Osteoblast (primary cell): ENCODE measurements at places on chromosomes 12 and 14. TPM values are rescaled to one million over a fixed set of nuclear protein-coding genes. Genes with fewer than 3 reads are reported as not detected.

Gene SMCO2
- total RNA-seq: 0.72 and 0.88 TPM in 2 replicates

Gene DBX2
- not detected in 2 replicates for total RNA-seq

Gene KLHL33
- total RNA-seq: 0.36 and 0.59 TPM in 2 replicates

Gene RFX4
- total RNA-seq: not detected in 2 replicates

Gene PRIMA1
- not detected in 2 replicates for total RNA-seq

Gene DAO
- not detected in 2 replicates for total RNA-seq

Gene PRPF39
- 35.1 and 35.9 TPM in 2 replicates for total RNA-seq

Gene CLEC2A
- total RNA-seq: not detected in 2 replicates

GRCh38 chr14:104104076-104104901, 18.8 kb downstream of the ASPG start:
- peak; percentile 84 for DNase-seq
- no peaks in the 10 kb centered on the region for H3K27me3 ChIP-seq
- no peaks in the 10 kb centered on the region for H3K36me3 ChIP-seq

- H3K27ac ChIP-seq: no peak overlapping the region
- DNase-seq: no peak
- H3K4me3 ChIP-seq: no peak overlapping the region
- H3K36me3 ChIP-seq: no peaks in the 10 kb centered on the region
- no peaks in the 10 kb centered on the region for H3K27me3 ChIP-seq
These were observed 172.0 kb downstream of the BCAT1 start for GRCh38 chr12:24776861-24777260.

DNA sequence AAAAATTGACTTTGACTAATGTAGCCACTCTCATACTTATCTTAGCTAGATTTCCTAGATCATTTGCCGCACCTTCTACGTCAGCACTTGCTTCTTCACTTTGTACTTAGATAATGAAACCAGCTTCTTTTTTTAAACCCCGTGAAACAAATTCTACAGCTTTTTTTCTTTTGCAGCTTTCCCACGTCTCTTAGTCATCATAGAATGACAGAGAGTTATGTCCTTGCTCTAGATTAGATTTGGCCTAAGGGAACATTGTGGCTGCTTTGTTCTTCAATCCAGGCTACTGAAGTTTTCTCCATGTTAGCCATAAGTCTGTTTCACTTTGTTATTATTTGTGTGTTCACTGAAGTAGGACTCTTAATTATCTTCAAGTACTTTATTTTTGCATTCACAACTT, 94.9 kb downstream of the SLCO1A2 start:
- DNase-seq: no peak
- no peaks in the 10 kb centered on the region for H3K27me3 ChIP-seq
- H3K4me1 ChIP-seq: no peaks in the 10 kb centered on the region

DNA sequence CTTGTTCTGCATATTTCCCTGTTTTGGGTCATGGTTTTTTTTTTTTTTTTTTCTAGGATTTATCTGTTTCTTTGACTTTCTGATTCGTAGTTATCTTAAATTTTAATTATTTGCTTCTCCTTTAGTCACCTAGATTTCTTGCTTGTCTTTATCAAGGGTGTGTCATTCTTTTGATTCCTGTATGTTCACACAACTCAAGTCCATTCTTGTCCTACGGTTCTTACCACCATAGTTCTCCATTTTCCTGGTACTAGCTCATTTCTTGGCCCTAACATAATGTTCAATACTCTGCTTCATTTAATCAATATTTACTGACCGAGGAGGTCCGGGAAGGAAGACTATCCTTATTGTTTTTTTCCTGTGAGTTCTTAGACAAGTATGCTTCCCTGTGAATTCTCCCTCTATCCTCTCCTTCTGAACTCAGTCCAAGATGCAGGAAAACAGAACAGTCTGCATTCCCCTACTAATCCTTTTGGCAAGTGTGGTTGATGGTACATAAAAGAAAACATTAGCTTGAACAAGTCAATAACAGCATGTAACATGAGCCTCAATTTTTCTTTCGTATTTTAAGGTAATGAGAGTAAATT, 1346.4 kb upstream of the SEL1L start:
- DNase-seq: no peak
- H3K4me3 ChIP-seq: no peak overlapping the region
- no peaks in the 10 kb centered on the region for H3K4me1 ChIP-seq
- H3K27ac ChIP-seq: no peak overlapping the region
- H3K27me3 ChIP-seq: no peaks in the 10 kb centered on the region

GRCh38 chr12:30010071-30011052, 226.6 kb upstream of the TMTC1 start:
- H3K4me3 ChIP-seq: no peak overlapping the region
- no peaks in the 10 kb centered on the region for H3K4me1 ChIP-seq
- no peak overlapping the region for H3K27ac ChIP-seq
- H3K27me3 ChIP-seq: no peaks in the 10 kb centered on the region
- DNase-seq: no peak

GRCh38 chr12:10301103-10301502, 6.6 kb upstream of the KLRD1 start:
- no peak overlapping the region for H3K27ac ChIP-seq
- H3K27me3 ChIP-seq: peaks cover 7% of the 10 kb centered on the region
- no peak overlapping the region for H3K4me3 ChIP-seq
- no peak for DNase-seq
- no peaks in the 10 kb centered on the region for H3K36me3 ChIP-seq

DNA sequence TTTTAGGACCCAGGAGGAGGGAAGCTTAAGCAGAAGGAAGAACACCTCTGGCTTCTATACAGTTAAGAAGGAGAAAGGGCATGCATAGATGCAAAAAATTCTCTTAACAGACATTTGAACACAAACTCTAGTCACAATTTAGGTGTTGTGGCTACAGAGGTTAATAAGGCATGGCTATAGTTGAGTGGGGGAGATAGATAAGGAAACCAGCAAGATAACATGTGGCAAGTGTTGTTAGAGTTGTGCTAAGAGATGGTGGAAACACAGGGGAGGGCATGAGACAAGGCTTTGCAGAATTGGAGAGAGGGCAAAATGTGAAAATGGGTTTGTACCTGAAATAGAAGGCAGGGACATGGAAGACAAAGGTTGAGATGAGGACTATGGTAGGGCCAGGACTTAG, 88.9 kb downstream of the MSRB3 start:
- peaks cover 8% of the 10 kb centered on the region for H3K36me3 ChIP-seq
- H3K27ac ChIP-seq: no peak overlapping the region
- no peak for DNase-seq
- H3K4me3 ChIP-seq: no peak overlapping the region

DNA sequence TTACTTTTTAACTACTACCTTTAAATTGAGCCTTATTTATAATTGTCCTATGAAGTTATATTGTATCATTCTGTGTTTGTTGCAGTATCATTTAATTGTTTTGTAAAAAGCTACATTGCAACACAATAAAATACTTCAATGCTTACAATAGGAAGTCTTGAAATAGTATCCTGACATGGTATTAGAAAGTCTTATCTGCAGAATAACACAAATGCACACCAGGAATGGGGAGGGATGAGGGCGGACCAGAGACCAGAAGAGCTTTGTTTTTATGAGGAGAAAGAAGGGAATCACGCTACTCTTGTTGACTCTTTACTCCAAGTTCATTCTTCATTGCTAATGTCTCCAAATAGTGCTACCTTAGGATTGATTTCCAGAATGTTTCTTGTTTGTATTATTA, 120.2 kb downstream of the MON2 start:
- peaks cover 16% of the 10 kb centered on the region for H3K4me1 ChIP-seq
- peaks cover 8% of the 10 kb centered on the region for H3K36me3 ChIP-seq
- no peak overlapping the region for H3K27ac ChIP-seq
- H3K4me3 ChIP-seq: no peak overlapping the region
- peak; percentile 65 for DNase-seq

GRCh38 chr12:110931315-110931728, 10.9 kb upstream of the MYL2 start:
- H3K4me3 ChIP-seq: no peak overlapping the region
- DNase-seq: peak; percentile 26

GRCh38 chr14:44732144-44732543, 225.1 kb upstream of the FSCB start:
- H3K27ac ChIP-seq: no peak overlapping the region
- no peak for DNase-seq
- H3K4me1 ChIP-seq: no peaks in the 10 kb centered on the region
- H3K4me3 ChIP-seq: no peak overlapping the region

- no peak overlapping the region for H3K4me3 ChIP-seq
- no peaks in the 10 kb centered on the region for H3K4me1 ChIP-seq
- peak; percentile 47 for DNase-seq
- no peaks in the 10 kb centered on the region for H3K27me3 ChIP-seq
- H3K27ac ChIP-seq: no peak overlapping the region
- no peaks in the 10 kb centered on the region for H3K36me3 ChIP-seq
These were observed 704.3 kb upstream of the FLRT2 start for GRCh38 chr14:84825481-84826251.

DNA sequence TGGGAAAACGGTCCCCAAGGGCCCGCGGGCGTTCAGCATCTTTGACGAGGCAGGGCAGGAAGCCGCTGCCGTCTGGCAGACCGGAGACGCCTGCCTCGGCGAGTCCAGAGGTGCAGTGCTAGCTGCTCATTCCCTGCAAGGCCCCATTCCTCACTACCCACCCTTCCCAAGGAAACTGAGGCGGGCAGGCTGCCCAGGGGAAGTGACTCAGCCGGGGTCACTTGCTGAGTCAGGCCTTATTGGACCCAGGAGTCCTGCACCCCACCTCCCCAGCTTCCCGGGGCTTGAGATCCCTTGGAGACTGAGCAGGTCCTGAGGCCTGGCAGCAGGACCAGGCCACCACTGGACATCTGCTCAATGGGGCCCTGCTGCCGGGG, 3.7 kb downstream of the SH2B3 start:
- no peaks in the 10 kb centered on the region for H3K27me3 ChIP-seq
- DNase-seq: peak; percentile 91
- peak overlapping the region; percentile 76 for H3K27ac ChIP-seq
- H3K36me3 ChIP-seq: peaks cover 9% of the 10 kb centered on the region
- H3K4me1 ChIP-seq: peaks cover 73% of the 10 kb centered on the region

DNA sequence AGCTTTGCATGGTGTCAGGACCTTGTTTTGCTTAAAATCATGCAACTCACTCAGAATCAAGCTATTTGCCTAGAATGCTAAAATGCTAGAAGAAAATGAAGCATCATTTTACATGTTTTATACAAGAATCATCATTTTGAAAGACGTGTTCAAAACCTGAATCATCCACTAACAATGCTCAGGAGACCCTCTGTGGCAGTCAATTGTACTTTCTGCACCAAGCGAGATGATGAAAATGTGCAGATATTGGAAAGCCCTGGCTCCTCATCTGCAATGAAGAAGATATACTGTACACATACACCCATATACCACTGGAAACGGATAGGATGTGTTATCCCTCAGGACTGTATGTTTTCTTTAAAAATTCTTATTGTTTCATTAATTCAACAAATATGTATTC, 92.7 kb downstream of the DYRK2 start:
- DNase-seq: peak; percentile 53
- no peaks in the 10 kb centered on the region for H3K27me3 ChIP-seq
- H3K4me3 ChIP-seq: no peak overlapping the region
- no peaks in the 10 kb centered on the region for H3K36me3 ChIP-seq
- H3K27ac ChIP-seq: peak overlapping the region; percentile 17

- no peaks in the 10 kb centered on the region for H3K4me1 ChIP-seq
- no peak overlapping the region for H3K4me3 ChIP-seq
- no peaks in the 10 kb centered on the region for H3K27me3 ChIP-seq
- H3K36me3 ChIP-seq: no peaks in the 10 kb centered on the region
These were observed 125.8 kb downstream of the C12orf42 start for GRCh38 chr12:103369929-103370328.

DNA sequence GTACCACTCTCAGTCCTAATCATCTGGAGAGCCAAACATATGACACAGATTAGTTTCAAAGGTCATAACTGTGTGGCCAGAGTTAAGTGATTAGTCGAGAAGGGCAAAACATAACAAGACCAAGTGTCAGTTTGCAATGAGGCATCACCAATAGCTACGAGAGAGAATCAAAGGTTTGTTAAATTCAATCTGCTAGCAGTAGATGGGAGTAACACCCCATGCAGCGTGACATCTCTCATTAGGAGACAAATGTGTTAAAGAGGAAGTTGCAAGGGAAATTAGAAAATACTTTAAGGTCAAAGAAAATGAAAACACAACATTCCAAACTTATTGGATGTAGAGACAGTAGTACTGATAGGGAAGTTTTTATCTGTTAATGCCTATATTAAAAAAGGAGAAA, 135.7 kb upstream of the SYT10 start:
- no peaks in the 10 kb centered on the region for H3K36me3 ChIP-seq
- H3K27ac ChIP-seq: no peak overlapping the region
- DNase-seq: no peak
- H3K4me1 ChIP-seq: no peaks in the 10 kb centered on the region
- no peaks in the 10 kb centered on the region for H3K27me3 ChIP-seq
- H3K4me3 ChIP-seq: no peak overlapping the region

DNA sequence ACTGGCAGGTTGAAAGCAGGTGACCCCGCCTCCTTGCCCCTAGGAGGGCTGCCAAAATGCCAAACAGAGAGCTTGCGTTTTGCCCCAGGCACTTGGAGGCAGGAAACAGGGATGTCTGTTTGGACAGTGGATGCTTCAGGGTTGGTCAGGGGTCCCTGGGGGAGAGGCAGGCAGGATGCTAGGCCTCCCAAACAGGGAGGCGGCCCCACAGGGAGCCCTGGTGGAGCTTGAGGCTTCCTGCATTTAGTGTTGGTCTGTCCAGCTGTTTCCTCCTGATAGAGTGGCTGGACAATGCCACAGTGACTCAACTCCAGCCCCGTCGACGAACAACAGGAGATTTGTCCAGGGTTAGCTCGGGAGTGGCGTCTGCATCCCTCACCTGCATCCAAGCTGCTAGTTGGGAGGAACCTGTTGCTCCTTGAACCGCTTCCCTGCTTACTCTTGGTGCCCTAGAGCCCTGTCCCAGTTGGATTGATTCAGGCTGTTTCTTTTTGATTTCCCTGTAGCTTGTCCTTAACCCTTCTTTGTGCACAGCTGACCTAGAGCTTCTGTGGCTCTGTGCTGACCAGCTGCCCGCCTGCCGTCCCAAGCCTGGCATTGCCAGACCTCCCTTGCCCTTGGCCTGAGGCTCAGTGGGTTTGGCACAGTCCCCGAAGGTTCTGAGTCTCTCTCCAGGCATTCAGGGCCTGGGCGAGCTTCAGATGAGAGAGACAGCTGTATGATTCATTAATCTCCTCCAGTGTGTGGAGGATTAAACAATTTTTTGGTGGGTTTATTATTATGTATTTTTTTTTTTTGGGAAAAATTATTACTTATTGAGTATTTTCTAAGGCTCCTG, 45.9 kb downstream of the TSPAN9 start:
- H3K4me3 ChIP-seq: no peak overlapping the region
- no peaks in the 10 kb centered on the region for H3K36me3 ChIP-seq
- H3K27ac ChIP-seq: peak overlapping the region; percentile 88
- peaks cover 4% of the 10 kb centered on the region for H3K27me3 ChIP-seq

DNA sequence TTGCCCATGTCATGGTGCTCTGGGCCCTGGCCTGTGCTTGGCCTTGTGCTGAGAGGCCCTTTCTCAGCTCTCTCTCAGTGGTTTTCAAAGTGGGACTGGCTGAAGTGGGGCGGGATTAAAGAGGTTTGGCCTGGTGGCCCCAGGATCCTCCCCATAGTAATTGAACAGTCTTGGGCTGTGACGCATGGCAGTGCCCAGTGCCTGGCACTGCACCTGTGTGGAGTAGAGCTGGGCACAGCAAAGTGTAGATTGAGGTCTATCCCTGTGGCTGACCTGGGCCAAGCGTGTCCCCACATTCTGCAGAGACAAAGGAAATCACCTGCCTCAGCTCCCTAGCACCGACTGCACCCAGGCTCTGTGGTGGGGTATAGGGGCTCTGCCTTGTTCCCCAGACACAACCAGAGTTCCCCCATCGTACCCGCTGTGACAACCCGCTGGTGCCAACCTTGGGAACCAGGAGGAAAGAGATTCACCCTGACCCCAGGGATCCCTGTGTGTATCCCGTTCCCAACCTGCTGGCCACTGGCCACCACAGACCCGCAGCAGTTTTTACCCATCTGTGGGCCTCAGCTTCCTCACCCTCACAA, 9.9 kb upstream of the CYP46A1 start:
- H3K27ac ChIP-seq: no peak overlapping the region
- DNase-seq: no peak
- H3K4me3 ChIP-seq: no peak overlapping the region
- no peaks in the 10 kb centered on the region for H3K27me3 ChIP-seq
